T-helper 22 cell (primary cell): ENCODE measurements at places on chromosomes 3 and 15.

DNA sequence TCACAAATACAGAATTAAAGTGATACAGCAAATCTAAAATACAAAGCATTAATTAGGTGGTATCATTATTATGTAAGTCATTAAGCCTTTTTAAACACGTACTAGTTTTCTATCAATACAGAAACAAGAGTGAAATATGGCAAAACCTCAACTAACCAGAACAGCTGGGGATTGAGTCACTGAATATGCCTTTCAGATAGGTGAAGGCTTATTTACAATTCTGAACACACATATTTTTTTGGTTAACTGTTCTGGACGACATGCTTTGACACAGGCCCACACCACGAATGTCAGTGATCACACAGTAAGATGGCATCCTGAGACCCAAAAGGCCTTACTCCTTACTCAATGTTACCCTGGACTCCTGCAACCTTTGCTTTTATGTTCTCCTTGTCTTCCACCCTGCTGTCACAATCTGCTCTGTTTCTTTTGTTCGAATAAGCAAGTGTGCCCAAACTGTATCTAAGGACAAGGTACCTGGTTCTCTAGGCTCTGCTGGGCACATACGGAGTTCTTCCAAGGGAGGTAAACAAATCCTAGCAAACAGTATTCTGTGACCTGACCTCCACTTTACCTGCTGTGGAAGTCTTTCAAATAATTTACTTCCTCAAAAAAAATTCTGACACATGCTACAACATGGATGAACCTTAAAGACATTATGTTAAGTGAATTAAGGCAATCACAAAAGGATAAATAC, 7.0 kb downstream of the SFMBT1 start:
- DNase-seq: no peak

- DNase-seq: no peak
Observed at GRCh38 chr3:7764115-7764514, 737.5 kb upstream of the LMCD1 start.

- no peak for DNase-seq
Observed at GRCh38 chr3:53948174-53948573, 56.5 kb upstream of the SELENOK start.

DNA sequence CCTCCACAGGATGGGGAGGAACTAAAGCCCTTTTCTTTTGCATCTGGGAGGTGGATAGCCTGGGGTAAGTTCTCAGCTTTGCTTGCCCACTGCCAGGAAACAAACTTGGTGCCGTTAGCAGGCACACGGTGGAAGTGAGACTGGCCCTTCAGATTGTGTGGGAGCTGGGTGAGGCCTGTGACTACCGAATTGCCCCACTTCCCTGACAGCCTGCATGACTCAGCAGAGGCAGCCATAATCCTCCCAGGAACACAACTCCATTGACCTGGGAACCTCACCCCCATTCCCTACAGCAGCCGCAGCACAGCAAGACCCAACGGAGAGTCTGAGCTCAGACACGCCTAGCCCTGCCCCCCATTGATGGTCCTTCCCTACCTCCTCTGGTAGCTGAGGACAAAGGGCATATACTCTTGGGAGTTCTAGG, 282.6 kb downstream of the KLF13 start:
- DNase-seq: no peak

DNA sequence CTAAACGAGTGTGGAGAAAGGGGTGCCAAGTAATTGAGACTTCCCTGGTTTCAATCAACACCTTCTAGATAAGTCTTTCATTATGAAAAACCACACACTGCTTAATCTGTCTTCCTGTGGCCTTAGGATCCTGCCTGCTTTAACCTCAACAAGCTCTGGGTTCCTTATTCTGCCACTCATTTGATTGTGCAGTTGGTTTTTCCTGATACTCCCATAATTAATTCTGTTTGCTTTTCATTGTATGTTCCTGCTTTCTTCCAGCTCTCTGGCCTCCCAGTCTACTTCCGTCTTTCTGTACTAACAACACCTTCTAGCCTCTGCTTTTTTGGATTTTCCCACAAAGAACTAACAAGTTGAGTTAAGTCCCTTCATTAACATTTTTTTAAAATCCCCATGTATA, 20.2 kb upstream of the GCNT3 start:
- no peak for DNase-seq

GRCh38 chr15:73599934-73600333, 33.3 kb downstream of the NPTN start:
- no peak for DNase-seq

DNA sequence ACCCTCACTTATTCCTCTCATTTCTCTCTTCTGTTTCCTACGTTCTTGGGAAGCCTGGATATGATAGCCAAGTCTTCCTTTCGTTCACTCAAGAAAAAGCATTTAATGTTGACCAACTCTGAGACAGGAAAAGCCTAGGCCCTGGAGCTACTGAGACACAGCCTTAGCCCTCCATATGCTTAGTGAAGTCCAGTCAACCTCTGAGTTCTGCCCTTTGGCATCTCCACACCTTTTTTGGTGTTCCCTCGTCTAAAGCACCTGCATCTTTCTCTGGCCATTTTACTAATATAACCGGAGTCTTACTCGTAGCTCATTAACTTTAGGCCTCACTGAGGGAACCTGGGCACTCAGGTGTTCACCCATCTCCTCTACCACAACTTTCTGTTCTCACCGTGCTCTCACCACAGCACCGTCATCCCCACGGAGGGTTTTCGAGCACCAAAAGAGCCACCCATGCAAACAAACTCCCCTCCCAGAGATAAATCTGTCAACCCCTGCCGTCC, 632 bp downstream of the MTHFS start:
- no peak for DNase-seq

DNA sequence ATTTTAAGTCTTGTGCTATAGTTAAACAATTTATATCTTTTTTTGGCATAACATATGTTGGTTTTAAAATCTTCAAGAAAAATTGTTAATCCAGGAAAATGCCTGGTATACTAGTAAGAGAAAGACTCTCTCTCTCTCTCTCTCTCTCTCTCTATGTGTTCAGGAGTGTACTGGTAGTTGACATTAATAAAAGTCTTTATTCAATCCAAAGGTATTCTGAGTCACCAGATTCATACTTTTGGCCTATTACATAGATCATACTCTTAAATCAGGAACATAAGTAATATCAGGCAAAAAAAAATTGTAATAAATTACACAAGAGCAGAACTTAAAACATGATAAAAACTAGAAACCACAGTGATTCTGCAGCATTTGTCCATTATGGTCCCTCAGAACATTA, 70.2 kb downstream of the TFG start:
- no peak for DNase-seq

- DNase-seq: no peak
Observed at GRCh38 chr3:12253516-12254343, 35.1 kb upstream of the PPARG start.

DNA sequence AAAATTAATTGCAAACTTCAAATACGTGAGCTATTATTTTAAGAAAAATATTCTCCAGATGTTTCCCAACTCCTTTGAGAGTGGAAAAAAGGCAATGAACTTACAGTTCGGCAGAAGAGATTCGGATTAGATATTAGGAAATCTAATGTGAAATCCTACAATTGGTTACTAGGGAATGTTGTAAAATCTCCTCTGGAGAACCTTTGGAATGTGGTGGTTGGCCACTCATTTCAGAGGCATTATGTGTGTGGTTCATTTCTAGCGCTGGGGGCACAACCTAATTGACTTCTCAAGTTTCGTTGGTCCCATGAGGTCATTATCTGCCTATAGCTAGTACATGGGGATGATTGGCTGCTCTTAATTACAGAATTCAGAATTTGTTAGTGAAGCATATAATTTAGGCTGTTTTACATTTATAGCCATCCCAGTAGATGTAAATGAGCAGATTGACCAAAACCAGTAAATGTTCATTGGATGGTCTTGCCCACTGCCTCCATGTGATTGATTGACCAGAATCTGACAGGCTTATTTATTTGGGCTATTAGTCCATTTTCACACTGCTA, 34.6 kb upstream of the CMSS1 start:
- no peak for DNase-seq

GRCh38 chr3:133426721-133427120, 26.9 kb downstream of the BFSP2 start:
- DNase-seq: no peak

GRCh38 chr15:45521596-45522327, 793 bp downstream of the SLC30A4 start:
- no peak for DNase-seq

- no peak for DNase-seq
Observed at GRCh38 chr3:177483182-177483967, 286.1 kb upstream of the TBL1XR1 start.

GRCh38 chr3:140467796-140468315, 210.0 kb upstream of the TRIM42 start:
- DNase-seq: no peak

GRCh38 chr3:118525077-118525476, 509.6 kb downstream of the IGSF11 start:
- DNase-seq: no peak

- DNase-seq: no peak
Observed at GRCh38 chr15:35305946-35306345, 220.9 kb upstream of the NANOGP8 start.

- no peak for DNase-seq
Observed at GRCh38 chr15:72372361-72372760, 3.5 kb downstream of the HEXA start.

GRCh38 chr3:162175878-162176277, 679.3 kb downstream of the OTOL1 start:
- no peak for DNase-seq

DNA sequence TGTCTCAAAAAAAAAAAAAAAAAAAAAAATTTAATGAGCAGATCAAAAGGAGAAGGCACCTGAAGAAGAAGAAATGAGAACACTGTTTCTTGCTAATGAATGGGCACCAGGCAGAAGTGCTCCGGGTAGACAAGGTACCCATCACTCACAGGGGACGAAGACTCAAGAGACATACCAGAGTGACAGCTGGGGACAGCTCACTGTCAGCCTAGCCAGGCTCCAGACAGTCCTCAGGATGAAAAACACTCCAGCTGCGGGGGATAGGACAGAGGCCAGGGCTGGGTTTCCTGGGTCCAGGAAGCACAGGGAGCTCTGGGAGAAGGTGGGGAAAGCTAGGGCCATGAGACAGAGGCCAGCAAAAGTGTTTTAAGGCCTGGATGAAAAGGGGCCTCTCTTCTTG, 48.5 kb upstream of the PARL start:
- no peak for DNase-seq

DNA sequence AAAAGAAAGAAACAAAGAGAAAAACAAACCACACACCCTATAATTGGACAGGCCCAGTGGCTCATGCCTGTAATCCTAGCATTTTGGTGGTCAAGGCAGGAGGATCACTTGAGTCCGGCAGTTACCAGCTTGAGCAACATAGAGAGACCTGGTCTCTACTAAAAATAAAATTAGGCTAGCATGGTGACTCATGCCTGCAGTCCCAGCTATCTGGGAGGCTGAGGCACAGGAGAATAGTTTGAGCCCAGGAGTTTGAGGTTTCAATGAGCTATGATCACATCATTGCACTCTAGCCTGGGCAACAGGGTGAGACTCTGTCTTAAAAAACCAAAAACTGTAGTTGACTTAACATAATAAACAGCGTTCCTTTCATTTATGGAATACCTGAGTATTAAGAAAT, 72.3 kb upstream of the ST3GAL6 start:
- no peak for DNase-seq

- DNase-seq: no peak
Observed at GRCh38 chr15:99603828-99604227, 38.0 kb downstream of the MEF2A start.

DNA sequence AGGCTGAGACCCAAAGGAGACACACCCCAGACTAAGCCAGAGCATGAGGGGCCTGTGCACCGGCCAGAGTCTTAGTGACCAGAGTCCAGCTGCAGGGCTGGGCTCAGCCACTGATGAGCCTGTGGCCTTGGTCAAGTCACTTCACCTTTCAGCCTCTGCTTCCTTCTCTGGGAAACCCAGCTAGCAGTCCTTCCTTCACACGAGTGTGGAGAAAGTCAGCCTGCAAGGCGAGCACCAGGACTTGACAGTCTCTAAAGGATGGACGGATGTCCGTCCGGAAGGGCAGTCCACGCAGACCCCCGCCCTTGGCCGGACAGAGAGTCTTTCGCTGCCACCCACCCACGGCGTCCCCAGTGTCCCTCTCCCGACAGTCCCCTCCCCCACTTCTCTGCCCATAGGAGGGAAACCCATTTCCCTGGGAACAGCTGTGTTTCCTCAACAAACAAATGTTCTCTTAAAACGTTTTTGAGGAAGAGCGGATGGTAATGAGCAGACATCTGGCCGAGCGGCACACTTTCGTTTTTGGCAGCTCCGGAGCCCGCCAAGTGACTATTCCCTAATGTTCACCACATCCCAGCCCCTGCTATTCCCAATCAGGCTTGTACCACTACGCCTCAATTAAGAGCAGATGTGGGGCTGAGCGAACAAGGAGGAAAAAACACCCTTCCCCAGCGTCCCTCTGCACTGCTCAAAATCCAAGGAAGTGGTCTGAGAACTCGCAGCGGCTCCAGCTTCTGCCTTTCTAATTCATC, 129.1 kb upstream of the SMAD3 start:
- DNase-seq: no peak

DNA sequence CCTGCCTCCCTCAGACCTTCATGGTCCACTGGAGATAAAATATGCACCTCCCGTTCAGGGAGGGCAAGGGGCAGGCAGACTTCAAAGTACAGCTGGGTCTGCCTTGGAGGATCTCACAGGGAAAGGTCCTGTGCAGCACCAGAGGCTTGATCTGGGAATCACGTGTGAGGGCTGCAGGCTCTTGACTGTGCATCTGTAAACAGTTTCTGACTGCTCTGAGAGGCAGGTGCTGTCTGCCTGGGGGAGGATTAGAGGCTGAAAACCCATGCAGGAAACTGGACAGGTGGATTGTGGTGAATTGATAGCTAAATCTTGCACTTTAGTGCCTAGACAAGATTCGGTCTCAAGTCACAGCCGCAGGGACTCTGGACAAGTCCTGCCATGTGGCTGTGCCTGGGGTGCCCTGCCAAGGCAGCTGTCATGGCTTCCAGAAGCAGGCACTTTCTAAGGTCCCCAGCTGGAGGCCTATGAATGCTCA, 239.3 kb downstream of the EPHB1 start:
- DNase-seq: no peak

DNA sequence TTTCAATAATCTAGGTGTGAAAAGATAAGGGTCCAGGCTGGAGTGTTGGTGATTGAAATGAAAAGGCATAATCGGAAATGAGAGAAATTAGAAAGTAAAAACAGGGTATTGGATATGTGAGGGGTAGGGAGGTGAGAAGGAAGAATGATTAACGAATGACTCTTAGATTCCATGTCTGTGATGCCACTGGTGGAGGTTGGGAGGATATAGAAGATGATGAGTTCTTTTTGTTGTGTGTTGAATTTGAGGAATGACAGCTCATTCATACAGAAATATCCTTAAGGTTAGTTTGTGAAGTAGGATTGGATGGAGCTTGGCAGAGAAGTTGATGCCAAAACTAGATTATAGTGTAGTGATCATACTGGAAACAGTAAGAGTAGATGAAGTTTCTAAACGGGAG, 72.2 kb upstream of the CCNL1 start:
- no peak for DNase-seq

- no peak for DNase-seq
Observed at GRCh38 chr15:42691770-42692169, 45.2 kb downstream of the CDAN1 start.

DNA sequence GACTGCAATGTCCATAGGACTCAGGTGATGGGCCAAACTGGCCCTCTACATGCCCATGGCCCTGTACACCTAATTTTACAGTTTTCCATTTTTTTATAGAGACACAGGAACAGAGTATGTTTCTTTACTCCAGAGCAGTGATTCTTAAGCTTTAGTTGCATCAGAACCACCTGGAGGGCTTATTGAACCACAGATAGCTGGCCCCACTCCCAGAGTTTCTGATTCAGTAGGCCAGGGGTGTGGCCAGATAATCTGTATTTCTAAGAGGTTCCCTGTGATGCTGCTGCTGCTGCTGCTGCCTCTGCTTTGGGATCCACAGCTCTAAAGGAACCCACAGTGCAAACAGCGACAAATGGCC, 5.1 kb downstream of the RBP1 start:
- no peak for DNase-seq
